Fibroblast of villous mesenchyme (primary cell): ENCODE measurements at places on chromosomes 16 and 17.

GRCh38 chr17:76725580-76726230 lies 701 bp downstream of the JMJD6 start:
- DNase-seq = peak; percentile 72

DNA sequence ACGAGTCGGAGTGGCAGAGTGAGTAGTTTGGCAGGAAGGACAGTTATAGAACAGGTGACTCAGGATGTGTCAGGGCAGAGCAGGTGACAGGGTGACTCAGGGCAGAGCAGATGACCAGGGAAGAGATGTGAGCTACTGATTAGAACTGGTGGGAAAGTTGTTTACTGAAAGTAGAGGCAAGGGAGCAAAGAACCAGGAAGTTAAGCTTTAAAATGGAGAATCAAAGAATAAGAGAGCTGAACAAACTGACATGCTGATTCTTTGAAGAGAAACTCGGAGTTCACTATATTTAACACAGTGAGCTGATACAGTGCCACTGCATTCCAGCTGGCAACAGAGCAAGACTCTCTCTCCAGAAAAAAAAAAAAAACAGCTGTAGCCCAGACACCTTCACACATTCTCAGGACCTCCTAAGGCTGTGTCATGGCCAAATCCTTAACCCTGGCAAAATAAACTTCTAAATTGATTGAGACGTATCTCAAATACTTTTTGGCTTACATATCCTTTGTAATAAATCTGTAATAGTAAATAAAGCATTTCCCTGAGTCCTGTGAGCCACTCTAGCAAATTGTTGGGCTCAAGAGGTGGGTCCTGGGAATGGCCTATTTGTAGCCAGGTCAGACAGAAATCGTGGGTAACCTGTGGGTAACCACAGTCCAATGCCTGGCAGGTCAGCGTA lies 12.3 kb upstream of the UBE2I start:
- DNase-seq = peak; percentile 42

- no peak for DNase-seq
These were observed 942 bp downstream of the KRT23 start for GRCh38 chr17:40936437-40936971.

DNA sequence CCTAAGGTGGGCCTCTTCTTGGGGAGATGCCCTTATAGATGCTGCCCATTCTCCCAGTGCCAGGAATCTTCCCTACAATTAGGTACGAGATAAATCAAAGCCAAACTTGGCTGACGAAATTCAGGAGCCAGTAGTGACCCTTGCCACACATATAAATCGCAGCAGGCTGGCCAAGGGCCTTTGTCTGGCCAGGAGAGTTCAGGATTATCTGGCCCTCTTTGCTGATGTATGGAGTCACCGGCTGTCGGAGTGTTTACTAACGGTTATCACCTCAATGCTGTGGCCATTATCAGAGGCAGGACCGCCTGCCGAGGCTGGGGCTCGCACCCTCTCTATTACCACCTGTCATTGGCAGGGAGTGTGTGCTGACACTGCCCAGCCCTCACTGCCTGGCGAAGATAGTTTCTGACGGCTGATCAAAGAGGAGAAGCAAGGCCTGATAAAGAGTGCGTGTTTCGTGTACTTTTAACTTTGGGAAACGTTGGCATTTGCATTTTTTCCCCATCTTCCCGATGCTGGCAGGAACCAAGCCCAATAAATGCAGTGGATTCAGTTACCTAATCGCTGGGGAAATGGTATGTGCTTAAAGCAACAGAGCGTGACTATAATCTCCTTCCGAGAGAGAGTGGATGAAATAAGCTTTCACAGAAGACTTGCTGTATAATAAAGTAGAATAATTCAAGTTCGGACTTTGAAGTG lies 32.8 kb upstream of the TBX2 start:
- DNase-seq = peak; percentile 89

- DNase-seq = peak; percentile 16
These were observed 88.1 kb upstream of the ASIC2 start for GRCh38 chr17:33381201-33381600.

DNA sequence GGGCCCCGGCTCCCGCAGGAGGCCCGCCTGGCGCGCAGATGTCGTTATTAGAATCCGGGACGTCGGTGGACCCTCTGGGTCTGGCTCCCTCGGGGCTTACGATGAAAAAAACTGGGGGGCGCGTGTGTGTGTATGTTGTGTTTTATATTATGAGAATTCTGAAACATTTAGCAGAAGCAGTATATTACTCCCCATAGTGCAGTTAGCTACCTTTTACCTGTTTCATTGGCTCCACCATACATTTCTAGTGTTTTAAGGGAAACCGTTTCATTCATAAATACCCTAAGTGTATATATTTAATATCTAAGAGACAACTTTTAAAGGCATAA lies 486 bp upstream of the DNAJA2 start:
- no peak for DNase-seq

DNA sequence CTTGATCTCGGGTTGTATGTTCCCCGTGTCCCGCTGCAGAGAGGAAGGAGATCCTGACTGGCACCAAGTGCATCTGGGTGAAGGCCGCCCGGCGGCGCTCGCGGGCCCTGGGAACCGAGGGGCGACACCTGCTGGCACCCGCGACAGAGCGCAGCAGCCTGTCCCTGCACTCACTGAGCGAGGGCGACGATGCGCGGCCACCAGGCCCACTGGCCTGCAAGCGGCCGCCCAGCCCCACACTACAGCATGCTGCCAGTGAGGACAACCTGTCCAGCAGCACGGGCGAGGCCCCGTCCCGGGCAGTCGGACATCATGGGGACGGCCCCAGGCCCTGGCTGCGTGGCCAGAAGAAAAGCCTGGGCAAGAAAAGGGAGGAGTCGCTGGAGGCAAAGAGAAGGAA lies 7.5 kb downstream of the BTBD17 start:
- no peak for DNase-seq

DNA sequence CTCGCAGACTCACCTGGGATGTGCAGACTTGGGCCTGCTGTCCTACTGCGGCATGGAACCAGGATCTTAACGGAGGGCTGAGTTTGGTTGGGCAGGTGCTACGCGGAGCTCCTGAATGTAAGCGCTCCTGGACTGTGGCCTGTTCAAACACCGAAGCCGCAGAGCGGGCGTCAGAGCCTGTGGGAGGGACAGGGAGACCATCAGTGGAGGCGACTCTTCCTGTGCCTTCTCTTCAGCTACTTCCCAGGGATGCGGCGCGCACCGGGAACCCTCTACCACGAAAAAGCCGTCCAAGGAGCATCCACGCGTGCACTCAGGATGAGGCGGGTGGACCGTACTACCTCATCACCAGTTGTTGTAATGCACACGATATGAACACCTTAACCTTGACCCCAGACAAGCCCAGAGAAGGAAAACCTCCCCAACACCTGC lies 2.0 kb downstream of the USP36 start:
- DNase-seq = no peak

- no peak for DNase-seq
These were observed 15.6 kb upstream of the CLEC10A start for GRCh38 chr17:7095625-7096024.

- no peak for DNase-seq
These were observed 27.7 kb upstream of the CRHR1 start for GRCh38 chr17:45756266-45756991.

DNA sequence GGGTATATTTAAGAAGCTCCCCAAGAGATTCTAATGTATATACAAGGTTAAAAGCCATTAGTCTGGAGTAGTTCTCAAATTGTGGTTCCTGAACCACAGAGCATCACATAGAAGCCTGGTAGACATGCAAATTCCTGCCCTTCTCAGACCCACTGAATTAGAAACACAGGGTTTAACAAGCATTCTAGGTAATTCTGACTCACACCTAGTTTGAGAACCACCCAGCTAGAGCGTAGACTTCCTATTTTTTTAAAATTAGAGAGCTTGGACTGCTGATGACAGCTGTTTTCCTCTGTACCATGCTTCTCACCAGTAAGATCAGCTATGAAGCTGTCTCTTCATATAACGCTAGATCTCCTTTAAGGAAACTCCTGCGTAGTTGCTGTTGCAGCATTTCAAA lies 50.6 kb downstream of the HS3ST3B1 start:
- no peak for DNase-seq

GRCh38 chr17:7176841-7177190 lies 2.4 kb downstream of the ASGR1 start:
- DNase-seq = no peak

DNA sequence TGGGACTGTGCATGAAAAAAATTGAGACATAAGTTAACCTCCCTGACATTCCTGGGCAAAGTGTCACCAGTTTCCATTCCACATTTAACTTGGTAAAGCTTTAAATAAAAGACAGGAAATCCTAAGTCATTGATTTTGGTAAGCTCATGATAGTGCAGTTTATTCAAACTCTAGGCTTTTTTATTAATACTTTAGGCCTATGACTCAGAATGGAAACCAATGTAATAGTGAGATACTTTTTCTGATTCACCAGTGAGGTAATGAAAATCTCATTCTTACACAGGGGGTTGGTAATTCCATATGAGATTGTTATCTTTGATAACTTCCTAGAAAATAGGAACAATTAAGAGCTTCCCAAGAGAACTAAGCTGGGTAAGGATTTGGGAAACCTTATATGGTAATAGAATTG lies 91.1 kb downstream of the NLK start:
- peak; percentile 31 for DNase-seq

GRCh38 chr17:63675607-63676546 lies 24.0 kb downstream of the LIMD2 start:
- DNase-seq = peak; percentile 88

DNA sequence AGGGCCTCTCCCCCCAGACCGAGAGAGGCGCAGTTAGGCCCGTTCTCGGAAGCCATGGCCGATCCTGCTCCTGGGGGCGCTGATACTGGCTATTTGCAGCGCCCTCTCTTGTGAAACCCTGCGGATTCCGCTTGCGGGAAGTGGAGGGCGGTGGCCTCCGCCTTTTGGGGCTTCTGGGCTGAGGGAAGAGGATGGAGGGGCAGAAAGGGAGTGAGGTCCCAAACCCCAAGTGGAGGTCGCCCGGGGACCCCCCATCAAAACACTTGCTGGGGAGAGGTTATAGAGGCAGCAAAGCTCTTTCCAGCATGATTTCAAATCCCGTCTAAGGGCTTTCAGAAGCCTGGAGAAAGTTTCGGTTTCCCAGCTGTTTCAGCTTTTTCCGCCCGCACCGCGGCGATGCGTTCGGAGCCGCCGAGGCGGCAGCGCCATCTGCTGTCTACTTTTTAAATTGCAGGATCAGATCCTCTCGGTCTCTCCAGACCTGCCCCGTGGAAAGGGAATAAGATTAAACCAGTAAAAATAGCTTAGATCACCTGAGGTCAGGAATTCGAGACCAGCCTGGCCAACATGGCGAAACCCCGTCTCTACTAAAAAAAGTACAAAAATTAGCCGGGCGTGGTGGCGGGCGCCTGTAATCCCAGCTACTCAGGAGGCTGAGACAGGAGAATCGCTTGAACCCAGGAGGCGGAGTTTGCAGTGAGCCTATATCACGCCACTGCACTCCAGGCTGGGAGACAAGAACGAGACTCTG lies 15.8 kb downstream of the SNX20 start:
- DNase-seq = peak; percentile 68

- DNase-seq = no peak
These were observed 149.4 kb upstream of the HS3ST2 start for GRCh38 chr16:22664561-22664997.

GRCh38 chr16:84889066-84889465 lies 69.3 kb downstream of the CRISPLD2 start:
- DNase-seq = peak; percentile 59

DNA sequence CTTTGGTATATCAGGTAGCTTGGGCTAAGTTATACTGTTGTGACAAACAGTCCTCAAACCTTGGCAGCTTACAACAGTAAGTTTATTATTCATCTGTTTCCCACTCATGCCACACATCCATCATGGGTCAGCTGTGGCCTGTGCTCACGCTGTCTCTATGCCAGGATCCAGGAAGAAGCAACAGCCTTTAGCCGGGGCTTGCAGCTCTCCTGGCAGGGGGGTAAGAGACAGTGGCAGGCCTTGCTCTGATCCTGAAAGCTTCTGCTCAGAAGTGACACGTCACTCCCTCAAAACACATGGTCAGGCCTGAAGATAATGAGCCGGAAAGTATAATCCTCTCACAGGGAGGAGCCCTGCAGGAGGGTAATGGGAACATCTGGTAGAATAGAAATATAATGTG lies 377.6 kb downstream of the CPPED1 start:
- DNase-seq = peak; percentile 38

DNA sequence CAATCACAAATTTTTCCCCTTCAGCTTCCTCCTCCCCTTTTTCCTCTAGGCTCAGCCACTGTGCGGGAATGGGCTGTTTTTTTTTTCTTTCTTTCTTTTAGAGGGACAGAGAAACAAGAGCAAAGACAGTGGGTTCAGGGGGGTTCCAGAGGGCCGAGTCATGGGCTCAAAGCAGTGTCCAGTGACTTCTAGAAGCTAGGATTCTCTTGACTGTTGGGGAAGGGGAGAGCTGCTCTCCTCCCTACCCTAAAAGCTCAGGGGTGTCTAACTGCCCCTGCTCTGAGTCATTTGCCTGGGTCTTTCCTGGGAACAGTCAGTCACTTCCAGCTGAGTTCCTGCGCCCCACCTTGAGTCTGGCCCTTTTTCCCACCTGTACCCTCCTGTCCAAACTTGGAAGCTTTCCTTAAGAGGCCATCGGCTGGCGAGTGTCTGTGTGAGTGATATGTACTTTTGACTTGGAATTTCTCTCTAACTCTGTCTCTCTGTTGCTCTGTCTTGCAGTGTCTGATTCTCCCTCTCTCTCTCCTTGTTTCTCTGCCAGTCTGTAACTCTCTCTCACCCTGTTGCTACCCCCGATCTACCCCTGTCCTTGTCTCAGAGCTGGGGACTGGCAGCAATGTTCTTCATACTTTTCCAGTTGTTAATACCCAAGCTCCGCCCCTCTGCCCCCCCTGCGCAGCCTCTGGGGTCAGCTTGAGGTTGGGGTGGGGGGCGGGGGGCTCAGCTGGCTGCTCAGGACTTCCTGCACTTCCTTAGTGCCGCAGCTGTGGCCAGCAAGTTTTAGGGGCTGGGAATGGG lies 2.4 kb downstream of the THRA start:
- DNase-seq = peak; percentile 36

DNA sequence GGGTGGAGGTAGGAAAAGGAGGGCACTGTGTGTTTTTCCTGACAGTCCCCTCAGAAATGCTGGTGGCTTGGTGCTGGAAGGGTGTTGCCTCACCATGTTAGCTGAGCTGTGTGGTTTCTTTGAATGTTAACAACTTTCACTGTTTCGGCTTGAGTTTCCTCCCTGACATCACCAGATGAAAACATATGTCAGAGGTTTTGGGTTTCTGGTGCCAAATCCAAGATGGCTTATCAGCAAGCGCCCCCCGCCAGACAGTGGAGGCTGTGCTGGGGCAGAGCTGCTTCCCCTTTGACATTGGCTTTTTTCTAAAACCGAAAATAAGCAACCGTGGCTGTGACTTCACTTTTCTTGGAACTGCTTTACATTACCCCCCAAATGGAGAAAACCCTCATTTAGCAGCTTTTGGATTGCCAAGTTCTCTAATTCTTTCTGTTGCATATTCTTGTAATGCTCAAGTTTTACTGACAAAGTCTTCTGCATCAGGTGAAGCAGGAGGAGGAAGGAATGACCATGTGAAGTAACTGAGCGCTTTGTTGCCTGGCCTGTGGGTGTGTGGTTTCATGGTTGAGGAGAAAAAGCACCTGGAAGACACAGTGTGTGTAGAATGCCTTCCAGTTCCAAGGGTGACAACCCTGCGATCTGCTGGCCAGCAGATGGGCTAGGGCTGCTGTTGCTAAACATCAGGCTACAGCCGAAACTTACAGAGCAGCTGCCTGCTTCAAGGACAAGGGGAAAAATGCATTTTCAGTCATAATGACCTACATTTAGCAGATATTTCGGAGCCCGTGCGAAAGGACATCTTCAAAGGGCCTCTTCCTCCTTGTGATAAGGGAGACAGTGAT lies 9.7 kb downstream of the RMI2 start:
- DNase-seq = peak; percentile 93
